ENCODE measurements at places on chromosomes 4 and X.

DNA sequence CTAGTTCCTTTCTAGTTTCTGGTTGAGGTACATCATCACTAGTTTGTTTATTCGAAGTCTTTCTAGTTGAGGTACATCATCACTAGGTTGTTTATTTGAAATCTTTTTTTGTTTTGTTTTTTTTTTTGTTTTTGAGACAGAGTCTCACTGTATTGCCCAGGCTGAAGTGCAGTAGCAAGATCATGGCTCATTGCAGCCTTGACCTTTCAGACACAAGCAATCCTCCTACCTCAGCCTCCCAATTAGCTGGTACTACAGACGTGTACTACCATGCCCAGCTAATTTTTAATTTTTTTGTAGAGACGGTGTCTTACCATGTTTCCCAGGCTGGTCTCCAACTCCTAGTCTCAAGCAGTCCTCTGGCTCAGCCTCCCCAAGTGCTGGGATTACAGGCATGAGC is 54.9 kb downstream of the CEP135 start:
- no peak for DNase-seq

GRCh38 chrX:13029887-13030771 is 14.3 kb downstream of the FAM9C start:
- no peak for DNase-seq

- DNase-seq: no peak
Measured at GRCh38 chrX:72539822-72540221, 32.8 kb downstream of the HDAC8 start.

DNA sequence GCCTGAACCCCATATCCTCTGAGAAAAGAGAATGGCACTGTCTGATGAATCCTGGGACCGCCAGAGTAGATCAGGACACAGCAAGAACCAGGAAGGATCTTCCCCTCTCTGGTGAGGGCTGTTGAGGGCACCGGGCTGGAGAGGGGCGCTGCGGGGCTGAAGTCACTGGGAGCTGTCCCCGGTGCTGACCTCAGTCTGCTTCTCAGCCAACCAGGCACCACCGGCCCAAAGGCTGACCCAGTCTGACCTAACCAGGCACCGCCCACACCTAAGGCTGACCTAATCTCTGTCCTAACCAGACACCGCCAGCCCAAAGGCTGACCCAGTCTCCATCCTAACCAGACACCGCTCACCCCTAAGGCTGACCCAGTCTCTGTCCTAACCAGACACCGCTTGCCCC is 82.8 kb downstream of the CPZ start:
- DNase-seq: no peak
